ENCODE measurements at places on chromosomes 16 and 17. TPM values are rescaled to one million over a fixed set of nuclear protein-coding genes. Genes with fewer than 3 reads are reported as not detected.

The PSKH1 gene
- 8.8 TPM for total RNA-seq

The CCT6B gene
- 1.3 TPM for total RNA-seq

DNA sequence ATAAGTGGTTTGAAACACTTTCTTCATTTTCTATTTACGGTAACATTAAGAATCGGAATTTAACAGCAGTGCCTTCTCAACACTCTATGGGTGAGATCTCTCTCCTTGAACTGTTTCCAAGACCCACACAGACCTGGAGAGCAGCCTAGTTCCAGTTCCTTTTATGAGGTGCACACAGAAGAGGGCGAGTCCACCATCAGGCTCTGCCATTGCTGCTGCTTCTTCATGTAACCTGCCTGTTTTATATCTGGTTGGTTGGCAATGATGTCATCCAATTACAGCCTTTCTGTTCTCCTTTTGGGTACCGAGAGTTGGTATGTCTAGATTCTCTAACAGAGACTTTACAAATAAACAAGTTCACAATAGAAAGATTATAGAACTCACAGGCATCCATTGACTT, 225.7 kb downstream of the UTP18 start:
- no peaks in the 10 kb centered on the region for H3K27me3 ChIP-seq
- H3K4me1 ChIP-seq = no peaks in the 10 kb centered on the region
- no peaks in the 10 kb centered on the region for H3K36me3 ChIP-seq
- H3K27ac ChIP-seq = no peak overlapping the region
- H3K4me3 ChIP-seq = no peak overlapping the region
- no peak for DNase-seq

The FBXO39 gene
- total RNA-seq = 0.09 TPM

DNA sequence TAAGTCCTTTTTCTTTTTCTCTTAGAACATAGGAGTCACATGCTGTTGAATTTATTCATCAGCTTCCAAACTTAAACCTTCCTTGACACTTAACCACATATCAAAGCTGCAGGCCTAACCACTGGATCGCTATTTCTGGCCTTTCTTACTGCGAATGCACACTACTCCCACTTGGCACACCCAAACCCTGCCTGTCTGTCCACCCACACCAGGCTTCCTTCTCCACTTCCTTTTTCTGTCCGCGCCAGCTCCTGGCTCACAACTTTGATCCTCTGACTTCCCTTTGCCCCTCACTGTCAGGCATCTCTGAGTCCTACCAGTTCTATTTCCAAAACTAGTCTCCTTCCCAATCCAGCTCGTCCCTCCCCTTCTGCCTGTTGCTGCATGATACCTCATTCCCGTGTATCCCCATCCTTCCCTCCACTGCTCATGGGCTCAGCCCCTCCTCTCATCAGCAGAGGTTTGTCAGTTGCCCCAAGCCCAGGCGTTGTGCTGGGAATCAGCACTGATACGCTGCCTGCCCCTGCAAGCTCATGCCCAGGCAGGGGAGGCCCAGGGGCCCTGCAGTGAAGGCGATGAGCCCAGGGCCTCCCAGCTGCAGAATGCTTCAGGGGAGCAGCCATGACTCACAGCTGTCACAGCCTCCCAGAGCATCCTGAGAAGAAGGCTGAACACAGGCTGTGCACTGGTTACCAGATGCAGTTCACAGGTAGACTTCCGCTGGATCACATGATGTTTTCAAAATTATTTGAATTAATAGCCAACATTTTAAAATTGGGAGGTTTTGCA, 179.8 kb downstream of the KATNIP start:
- H3K4me1 ChIP-seq = no peaks in the 10 kb centered on the region
- no peak overlapping the region for H3K4me3 ChIP-seq
- no peaks in the 10 kb centered on the region for H3K27me3 ChIP-seq
- no peak overlapping the region for H3K27ac ChIP-seq
- no peaks in the 10 kb centered on the region for H3K36me3 ChIP-seq
- no peak for DNase-seq

- no peak overlapping the region for H3K27ac ChIP-seq
- no peaks in the 10 kb centered on the region for H3K36me3 ChIP-seq
- H3K4me1 ChIP-seq = no peaks in the 10 kb centered on the region
- no peaks in the 10 kb centered on the region for H3K27me3 ChIP-seq
Observed at GRCh38 chr17:67656494-67657203, 61.1 kb upstream of the NOL11 start.

DNA sequence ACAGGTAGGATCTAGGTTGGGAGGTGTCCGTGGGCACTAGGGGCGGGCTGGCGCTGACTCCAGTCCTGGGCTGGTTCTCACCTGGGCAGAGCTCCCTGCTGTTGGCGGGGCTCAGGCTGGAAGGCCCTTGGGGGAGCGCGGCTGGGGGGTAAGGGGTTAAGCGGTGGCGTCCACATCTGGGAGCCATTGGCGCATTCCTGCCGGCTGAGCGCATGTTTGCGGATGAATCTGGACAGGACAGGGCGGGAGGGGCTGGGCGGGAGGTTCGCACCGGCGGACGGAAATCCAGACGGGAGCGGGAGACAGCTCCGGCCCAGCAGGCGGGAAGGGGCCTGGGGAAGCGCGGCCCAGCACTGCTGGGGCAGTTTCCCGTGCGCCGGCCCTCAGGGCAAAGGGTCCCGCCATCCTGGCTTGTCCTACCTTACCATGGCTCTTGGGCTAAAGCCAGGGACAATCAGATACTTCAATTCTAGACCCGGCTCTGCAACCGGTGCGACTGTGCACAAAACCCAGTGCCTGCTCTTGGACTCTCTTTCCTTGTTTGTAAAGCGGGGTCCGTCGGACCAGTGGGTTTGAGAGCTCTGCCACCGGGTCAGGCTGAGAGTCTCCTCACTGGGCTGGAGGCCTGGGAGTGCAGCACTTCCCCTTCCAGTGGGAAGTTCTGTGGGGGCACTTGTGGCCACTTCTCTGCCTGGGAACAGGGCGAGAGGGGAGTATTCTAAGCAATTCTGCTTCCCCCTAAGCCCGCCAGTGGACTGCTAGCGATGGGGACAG, 7.8 kb downstream of the RARA start:
- no peak for DNase-seq
- peaks cover 97% of the 10 kb centered on the region for H3K4me1 ChIP-seq
- H3K36me3 ChIP-seq = no peaks in the 10 kb centered on the region
- peaks cover 15% of the 10 kb centered on the region for H3K27me3 ChIP-seq

DNA sequence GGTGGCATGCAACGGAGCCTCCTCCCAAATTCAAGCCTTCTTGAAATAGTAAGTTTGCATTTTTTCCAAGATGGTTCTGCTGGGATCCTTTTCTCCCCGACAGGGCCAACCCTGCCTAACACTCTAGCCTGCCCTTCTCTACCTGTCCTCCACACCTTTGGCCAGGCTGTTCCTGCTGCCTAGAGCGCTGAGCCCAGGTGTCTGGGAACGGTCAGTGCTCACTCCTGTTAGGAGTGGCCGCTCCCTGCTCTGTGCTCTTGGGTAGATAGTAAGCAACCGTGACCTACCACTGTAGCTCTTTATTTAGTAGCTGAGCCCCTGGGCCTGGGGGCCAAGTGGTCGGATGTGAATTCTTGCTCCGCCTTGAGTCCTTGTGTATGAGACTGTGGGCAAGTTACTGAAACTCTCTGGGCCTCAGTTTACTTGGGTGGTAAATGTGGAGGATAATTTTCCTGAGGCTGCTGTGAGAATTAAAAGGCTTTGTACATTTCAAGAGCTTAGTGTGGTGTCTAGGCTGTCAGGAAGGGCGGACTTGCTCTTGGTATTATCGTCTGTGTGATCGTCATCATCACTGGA, 44.0 kb upstream of the GSE1 start:
- no peak for DNase-seq
- no peak overlapping the region for H3K4me3 ChIP-seq
- peak overlapping the region; percentile 96 for H3K27ac ChIP-seq
- no peaks in the 10 kb centered on the region for H3K27me3 ChIP-seq

The TAOK2 gene
- 18.5 TPM for total RNA-seq

The RHBDL1 gene
- 5.1 TPM for total RNA-seq

DNA sequence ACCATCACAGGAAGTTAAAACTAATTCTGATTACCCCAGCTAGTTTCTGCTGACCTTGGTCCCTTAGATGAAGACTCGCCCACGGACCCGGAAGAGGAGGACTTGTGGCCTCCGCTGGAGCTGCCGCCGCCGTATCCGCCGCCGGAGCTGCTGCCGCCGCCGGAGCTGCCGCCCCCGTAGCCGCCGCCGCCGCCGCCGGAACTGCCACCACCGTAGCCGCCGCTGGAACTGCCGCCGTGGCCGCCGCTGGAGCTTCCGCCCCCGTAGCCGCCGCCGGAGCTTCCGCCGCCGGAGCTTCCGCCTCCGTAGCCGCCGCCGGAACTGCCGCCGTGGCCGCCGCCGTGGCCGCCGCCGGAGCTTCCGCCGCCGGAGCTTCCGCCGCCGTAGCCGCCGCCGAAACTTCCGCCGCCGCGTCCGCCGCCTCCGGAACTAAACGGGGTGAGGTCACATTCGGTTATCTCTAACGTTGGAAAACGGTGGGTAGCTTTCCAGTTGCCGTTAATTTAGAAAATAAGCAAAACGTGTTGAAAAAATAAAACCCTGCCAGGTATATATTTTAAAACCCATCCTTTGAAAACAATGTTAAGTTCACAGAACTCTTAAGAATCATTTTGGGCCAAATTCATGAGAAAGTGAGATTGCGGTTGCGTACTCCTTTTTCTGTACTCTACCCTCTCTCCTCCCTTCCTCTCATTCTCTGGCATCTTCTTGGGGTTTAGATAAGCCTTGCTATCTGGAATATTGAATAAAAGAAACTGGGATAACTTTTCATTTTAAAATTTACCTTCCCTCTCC, 3.5 kb downstream of the KRT10 start:
- DNase-seq = peak; percentile 68
- peaks cover 11% of the 10 kb centered on the region for H3K27me3 ChIP-seq
- H3K36me3 ChIP-seq = peaks cover 3% of the 10 kb centered on the region
- peak overlapping the region; percentile 78 for H3K27ac ChIP-seq

DNA sequence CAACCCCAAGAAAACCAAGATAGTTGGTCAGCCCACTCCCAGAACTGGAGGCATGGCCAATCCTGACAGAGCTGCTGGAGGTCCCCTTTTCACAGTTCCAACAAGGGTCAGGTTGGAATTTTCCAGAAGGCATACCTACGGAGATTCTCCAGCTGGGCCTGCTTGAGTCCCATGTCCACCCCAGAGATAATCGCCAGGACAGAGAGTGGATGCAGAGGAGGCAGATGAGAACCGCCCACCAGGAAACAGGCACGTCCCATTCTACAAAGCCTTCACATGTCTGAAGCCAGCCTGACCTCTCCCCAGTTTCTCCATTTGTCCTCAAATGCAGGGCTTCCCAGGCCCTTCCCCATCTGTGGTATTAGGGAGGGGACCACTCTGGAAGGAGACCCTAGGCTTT, 47.4 kb upstream of the SMURF2 start:
- H3K4me3 ChIP-seq = no peak overlapping the region
- H3K27me3 ChIP-seq = no peaks in the 10 kb centered on the region
- H3K36me3 ChIP-seq = no peaks in the 10 kb centered on the region
- H3K4me1 ChIP-seq = peaks cover 13% of the 10 kb centered on the region
- H3K27ac ChIP-seq = peak overlapping the region; percentile 64
- DNase-seq = no peak

The CCL15 gene
- total RNA-seq = not detected

The MYH8 gene
- total RNA-seq = 1.2 TPM

- peak overlapping the region; percentile 69 for H3K4me3 ChIP-seq
- peaks cover 51% of the 10 kb centered on the region for H3K36me3 ChIP-seq
- no peak overlapping the region for H3K27ac ChIP-seq
- peaks cover 27% of the 10 kb centered on the region for H3K4me1 ChIP-seq
Observed at GRCh38 chr17:58085039-58085715, 2.0 kb downstream of the DYNLL2 start.

DNA sequence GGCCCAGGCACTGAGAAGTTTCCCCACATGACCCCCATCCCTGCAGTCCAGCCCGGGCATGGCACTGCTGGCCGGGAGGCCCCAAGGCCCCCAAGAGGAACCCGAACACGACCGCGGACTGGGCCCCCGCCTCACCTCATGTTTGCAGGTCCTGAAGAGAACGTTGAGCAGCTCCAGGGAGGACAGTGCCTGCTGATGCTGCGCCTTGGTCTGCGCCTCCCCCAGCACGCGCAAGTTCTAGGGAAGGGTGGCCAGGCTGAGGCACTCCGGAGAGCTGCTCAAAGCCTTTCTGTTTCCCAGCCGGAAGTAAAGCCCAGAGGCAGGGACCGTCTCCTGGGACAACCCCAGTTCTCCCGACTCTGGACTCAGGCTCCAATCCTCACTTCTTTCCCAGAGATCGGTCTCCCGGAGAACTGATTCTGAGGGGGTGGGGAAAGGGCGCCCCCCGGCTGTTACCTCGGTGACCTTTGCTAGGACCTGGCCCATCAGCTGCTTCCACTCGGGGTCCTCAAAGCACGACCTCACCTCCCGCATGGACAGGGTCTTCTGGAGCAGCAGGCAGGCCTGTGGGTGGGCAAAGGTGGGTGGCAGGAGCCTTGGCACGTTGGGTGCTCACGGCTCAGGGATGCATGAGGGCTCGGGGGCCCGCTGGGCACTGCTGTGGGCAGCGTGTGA, 13.7 kb downstream of the MYBBP1A start:
- H3K27ac ChIP-seq = no peak overlapping the region
- DNase-seq = no peak
- H3K36me3 ChIP-seq = peaks cover 71% of the 10 kb centered on the region
- no peaks in the 10 kb centered on the region for H3K4me1 ChIP-seq

- no peak overlapping the region for H3K4me3 ChIP-seq
- peaks cover 20% of the 10 kb centered on the region for H3K36me3 ChIP-seq
- H3K27me3 ChIP-seq = peaks cover 18% of the 10 kb centered on the region
- peaks cover 35% of the 10 kb centered on the region for H3K4me1 ChIP-seq
Observed at GRCh38 chr16:3054965-3055733, 8.8 kb downstream of the MMP25 start.

The KRTAP29-1 gene
- not detected for total RNA-seq

The EPOP gene
- total RNA-seq = 2.6 TPM
